Cardiac fibroblast (primary cell): ENCODE measurements at places on chromosomes 3 and 15.

GRCh38 chr3:138786788-138787271 lies 47.9 kb downstream of the PIK3CB start:
- DNase-seq = peak; percentile 80

- DNase-seq = no peak
Observed at GRCh38 chr3:115494826-115495225, 128.5 kb upstream of the GAP43 start.

GRCh38 chr3:10426346-10427220 lies 78.8 kb downstream of the ATP2B2 start:
- DNase-seq = no peak

GRCh38 chr15:66149871-66150270 lies 103.7 kb downstream of the MEGF11 start:
- no peak for DNase-seq

- no peak for DNase-seq
Observed at GRCh38 chr3:42688016-42688415, 2.7 kb downstream of the KLHL40 start.

GRCh38 chr15:23514484-23514883 lies 51.0 kb upstream of the MKRN3 start:
- no peak for DNase-seq

DNA sequence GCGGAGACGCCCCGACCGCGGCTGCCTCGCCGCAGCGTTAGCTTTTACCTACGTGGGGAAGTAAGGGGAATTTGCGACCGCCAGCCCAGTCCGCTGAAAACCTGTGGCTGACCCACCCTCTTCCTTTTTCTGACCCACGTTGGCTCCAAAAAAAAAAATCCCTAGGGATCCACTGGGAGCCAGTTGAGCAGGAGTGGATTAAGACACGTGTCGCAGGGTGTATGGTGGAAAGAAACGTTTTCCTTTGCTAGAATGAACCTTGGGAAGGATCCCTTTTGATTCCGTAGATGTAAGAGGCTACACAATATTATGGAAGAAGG lies 575 bp upstream of the PCYT1A start:
- peak; percentile 70 for DNase-seq

DNA sequence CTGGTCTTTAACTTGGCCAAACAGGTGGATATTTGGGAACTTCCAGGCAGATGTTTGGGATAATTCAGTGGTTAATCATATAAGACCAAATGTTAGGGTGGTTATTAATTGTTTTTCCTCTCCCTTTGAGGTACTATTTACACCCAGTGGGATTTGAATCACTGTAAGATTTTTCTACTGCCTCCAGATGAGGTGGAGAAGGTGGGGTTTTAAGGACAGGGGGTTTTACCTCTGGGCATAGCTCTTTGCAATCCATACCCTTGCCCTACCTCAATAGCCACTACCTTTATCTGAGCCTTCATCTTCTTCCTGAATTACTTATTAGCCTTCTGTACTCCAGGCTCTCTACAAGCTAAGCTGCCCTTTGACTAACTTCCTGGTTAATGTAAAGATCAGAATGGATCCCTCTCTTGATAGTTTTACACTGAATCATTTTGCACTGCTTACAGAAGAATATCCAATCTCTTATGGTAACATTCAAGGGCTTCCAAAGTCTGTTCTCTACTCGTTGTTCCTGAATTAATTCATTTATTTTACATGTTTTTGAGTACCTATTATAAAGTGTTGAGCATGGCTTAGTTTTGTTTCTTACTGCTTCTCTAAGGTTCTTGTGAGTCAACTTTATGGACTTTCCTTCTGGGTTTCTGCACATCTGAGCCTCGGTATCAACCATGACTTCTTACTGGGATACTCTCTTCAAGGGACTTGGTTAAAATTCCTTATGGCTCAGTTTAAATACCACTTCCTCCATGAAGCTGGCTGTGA lies 331.2 kb upstream of the TBL1XR1 start:
- peak; percentile 13 for DNase-seq

DNA sequence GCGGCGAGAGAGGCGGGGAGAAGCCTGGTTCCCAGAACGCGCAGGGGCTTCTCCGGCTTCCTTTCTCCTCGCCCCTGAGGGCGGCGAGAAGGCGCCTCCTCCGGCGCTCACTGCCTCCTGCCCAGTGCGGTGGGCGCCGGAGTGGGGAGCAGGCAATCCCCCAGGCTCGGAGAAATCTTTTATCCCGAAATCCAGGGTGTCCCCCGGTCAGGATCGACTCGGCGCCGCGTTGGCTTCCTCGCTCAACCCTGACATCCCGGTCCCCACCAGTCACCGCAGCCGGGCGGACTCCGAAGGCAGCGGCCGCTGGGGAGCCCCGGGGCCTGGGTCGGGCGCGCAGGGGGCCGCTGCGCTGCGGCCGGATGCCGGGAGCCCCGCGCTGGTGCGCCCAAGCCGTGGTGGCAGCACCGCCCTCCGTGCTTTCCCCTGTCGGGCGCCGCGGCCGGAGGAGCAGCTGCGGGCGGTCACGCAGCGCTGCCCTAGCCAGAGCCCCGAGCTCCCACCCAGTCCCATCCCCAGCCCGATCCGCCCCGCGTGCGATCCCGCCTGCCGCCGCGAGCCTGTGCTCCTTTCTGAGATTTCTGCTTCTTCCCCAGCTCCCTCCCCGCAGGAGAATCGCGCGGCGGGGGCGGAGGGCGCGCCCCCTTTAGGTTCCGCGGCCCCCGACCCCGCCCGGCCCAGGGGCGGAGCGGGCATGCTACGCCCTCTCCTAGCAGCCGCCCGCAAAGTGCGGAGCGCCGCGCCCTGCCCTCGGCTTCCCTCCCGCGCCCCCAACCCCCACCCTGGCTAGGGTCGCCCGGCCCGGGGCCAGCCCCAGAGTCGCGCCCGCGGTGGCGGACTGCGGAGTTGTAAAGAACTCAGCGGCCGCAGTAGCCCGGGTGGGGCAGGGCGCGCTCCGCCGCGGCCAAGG lies 683 bp upstream of the CACNA2D3 start:
- DNase-seq = peak; percentile 22

DNA sequence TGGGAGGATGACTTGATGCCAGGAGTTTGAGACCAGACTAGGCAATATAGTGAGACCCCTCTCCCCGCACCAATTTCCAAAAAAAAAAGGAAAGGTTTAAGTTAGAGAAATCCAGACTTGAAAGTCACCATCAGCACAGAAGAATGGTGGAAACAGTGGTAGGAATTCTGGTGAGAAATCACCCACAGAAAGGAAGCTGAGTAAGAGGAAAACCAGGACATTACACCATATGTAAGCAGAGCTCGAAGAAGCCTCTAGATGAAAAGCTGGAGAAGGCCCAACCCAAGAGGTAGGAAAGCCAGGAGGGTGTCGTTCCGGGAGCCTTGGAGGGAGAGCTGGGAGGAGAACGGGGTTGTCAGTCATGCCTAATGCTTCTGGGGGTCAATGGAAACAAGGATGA lies 40.5 kb downstream of the RASGRP1 start:
- DNase-seq = peak; percentile 63

DNA sequence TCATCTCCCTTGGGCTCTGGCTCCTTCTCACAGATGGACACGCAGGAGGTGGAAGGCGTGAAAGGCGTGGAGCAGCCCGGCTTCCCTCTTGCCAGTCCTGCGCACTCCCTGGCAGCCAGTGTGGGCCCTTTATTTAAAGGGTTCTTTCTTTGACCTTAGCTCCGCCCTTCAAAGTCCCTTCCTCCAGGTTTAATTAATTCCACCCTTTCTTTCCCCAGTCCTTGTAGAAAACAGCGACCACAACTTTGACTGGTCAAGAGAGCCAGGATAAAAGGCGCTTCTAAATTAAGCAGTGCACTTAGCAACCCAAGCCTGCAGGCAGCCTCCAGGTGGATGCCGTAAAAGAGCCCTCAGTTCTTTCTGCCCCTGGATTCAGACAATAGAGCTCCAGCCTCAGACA lies at the start of gene HDC:
Gene HDC (minus strand): TSS at position 107 of the 400 bp plus-strand sequence. CDS start 103 bp downstream, at position 4.
- no peak for DNase-seq

DNA sequence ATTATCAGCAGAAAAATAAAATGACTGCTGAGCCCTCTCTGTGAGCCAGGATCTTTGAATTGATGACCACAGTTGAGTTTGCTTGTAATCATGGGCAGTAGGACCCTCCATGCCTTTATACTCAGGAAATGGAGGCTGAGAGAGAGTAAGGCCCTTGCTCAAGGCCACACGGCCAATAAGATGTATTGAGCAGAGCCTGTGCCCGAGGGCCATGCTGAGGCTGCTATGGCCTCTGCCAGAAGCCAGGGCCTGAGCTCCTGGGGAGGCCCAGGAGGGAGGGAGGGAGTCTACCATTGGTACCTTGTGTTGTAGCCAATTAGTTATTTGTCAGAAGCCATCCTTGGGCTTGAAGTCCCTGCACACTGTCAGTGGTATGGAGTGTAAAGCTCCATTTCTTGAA lies 151.4 kb downstream of the DNAJB8 start:
- no peak for DNase-seq

GRCh38 chr3:148750296-148750695 lies 52.6 kb downstream of the AGTR1 start:
- DNase-seq = no peak

DNA sequence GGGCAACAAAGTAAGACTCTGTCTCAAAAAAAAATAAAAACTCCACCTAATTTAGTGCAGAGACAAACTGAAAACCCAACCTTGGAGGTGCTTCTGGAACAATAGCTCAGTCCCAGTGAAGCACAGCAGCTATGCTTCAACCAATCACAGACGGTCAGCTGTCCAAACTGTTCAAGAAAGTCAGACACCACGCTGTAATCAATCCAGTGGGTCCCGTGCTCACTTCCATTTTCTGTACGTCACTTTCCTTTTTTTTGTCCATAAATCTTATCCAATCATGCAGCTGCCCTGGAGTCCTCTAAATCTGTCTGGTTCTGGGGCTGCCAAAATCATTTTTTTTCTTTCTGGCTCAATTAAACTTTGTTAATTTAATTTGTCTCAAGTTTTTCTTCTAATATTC lies 93.6 kb upstream of the FAM174B start:
- no peak for DNase-seq

DNA sequence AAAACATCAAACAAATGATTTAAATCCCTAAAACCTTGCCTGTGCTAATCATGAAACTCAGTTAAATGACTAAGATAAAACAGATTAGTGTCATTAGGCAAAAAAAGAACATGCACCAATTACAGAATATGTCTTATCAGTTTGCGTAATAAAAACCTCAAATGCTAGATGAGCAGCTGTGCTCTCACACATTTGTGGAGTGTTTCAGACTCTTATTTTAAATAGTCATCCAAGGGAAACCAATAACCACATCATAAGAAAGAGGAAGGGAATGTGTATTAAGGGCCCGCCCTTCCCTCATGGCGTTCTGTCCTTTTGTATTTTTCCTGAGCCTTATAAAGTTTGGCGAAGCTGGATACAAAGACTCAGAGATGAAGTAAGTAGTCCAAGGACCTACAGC lies 6.6 kb downstream of the SAMMSON start:
- no peak for DNase-seq

DNA sequence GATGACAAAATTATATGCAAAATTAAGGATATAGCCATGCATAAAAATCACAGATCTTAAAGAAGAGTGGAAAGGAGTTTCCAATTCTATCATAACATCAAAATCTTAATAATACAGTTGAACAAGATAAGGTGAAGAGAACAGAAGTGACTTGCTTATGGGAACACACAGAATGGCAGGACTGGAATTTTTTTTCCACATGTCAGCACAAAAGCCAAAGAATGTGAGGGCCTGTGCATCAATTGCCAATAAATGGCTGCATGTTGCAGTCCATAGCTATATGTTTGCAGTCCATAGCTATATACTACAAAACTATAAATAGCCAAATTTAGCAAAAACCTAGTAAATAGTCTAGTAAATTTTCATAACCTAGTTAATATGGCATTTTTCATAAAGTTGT lies 10.4 kb upstream of the MB21D2 start:
- no peak for DNase-seq

- DNase-seq = peak; percentile 35
Observed at GRCh38 chr3:155704771-155705559, 39.9 kb downstream of the PLCH1 start.

- no peak for DNase-seq
Observed at GRCh38 chr3:86381247-86381646, 609.7 kb downstream of the VGLL3 start.

DNA sequence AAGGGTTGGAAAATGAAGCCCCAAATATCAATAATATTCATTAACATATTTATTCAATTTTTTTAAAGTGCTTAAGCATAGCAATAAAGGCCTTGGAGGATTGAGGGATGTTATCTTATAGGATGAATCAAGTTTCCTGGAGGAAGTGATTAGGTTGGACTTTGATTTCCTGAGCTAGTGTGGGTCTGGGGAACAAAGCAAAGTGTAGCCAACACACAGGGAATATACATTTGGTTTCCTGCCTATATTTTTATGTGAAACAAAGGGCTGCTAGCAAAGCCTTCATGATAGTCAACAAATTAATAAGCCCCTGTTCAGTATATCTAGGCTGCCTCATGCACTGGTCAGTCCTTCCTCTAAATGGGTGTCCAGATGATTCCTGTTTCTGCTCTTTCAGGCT lies 261.1 kb upstream of the IL12A start:
- no peak for DNase-seq

- no peak for DNase-seq
Observed at GRCh38 chr15:60002528-60003218, 1.4 kb upstream of the FOXB1 start.

- DNase-seq = no peak
Observed at GRCh38 chr3:111215481-111215880, 143.9 kb downstream of the NECTIN3 start.

GRCh38 chr3:53005854-53006513 lies 39.9 kb downstream of the SFMBT1 start:
- no peak for DNase-seq

- peak; percentile 24 for DNase-seq
Observed at GRCh38 chr3:4680871-4681300, 187.7 kb downstream of the ITPR1 start.

DNA sequence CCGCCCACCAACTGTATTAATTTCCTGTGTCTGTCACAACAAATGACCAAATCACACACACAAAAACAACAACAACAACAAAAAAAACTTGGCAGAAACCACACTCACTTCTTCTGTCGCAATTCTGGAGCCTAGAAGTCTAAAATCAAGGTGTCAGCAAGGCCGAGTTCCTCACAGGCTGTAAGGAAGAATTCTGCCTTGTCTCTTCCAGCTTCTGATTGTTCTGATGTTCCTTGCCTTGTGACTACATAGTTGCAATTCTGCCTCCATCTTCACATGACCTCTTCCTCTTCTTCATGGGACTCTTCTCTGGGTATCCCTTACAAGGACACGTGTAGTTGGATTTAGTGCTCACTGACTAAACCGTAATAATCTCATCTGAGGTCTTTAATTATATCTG lies 61.4 kb downstream of the IL12A start:
- DNase-seq = no peak

- peak; percentile 72 for DNase-seq
Observed at GRCh38 chr3:143158014-143158988, 38.7 kb downstream of the CHST2 start.

- DNase-seq = no peak
Observed at GRCh38 chr15:31333820-31334219, 7.2 kb downstream of the KLF13 start.

DNA sequence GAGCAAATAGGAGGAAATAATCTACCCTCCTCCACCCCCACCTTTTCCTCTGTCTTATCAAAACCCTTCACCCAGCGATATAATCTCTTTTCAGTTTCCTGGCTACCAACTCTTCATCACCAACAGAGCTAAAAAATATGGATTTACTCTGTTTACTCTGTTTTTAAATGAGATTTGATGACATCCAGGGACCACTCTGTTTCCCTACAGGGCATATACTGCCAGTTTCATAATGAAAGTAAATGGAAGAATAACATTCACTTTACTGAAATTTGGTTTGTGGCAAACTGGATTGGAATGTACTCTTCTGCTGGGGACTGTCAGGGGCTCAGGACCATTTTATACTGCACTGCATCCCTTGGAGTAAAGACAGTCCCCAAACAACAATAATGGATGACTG lies 80.1 kb upstream of the PTX3 start:
- no peak for DNase-seq

- DNase-seq = peak; percentile 61
Observed at GRCh38 chr3:125042725-125043406, 12.9 kb downstream of the HEG1 start.
